Esophagus muscularis mucosa (tissue), 4 donors: ENCODE measurements at places on chromosomes 16 and 17. TPM values are rescaled to one million over a fixed set of nuclear protein-coding genes. Genes with fewer than 3 reads are reported as not detected.

The CCL16 gene
- total RNA-seq: not detected

The KRTAP17-1 gene
- not detected for total RNA-seq

The TBC1D3C gene
- total RNA-seq: not detected

The SLC35G6 gene
- not detected for total RNA-seq

The HEATR9 gene
- not detected for total RNA-seq
